Tibial nerve (tissue), 4 donors: ENCODE measurements at places on chromosomes 4 and X. TPM values are rescaled to one million over a fixed set of nuclear protein-coding genes. Genes with fewer than 3 reads are reported as not detected.

DNA sequence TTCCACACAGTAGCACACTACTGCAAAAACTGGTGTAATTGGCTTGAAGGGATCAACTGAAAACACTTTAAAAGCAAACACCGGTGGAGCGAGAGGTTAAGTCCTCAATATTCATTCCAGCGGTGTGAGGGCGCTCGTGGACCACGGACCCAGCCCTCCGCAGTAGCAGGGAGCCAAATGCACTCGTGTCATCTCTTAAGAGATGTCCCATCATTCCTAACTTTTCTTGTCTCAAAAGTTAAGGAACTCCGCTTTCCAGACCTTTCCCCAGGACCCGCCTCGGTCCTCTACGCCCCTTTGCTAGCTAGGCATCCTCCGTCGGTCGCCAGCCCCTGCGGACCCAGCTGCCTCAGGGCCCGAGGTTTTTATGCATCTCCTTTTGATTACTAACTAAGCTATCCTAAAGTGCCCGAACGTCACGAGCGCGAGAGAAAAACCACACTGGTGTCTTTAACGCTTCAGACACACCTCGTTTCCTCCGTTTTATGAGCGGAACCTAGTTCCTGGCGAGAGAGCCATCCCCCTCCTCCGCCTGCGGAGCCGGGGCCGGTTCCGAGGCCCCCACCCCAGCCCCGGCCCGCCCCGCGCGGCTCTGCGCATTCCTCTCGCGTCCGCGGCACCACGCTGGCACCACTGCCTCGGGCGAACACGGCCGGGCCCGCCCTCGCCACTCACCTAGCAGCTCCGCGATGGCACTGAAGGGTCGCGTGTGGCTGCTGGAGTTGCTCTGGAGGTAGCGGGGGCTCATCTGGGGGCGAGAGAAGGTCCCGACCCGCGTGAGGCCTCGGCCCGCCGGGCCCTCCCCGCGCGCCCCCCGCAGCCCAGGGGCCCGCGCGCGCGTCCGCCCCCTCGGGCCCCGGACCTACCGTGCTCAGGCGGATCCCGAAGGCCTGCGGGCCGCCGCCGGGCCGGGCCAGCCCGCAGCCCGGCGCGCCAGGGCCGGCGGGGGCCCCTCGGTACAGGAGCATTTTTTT is 723 bp downstream of the MORC4 start:
- H3K4me1 ChIP-seq, result no peaks in the 10 kb centered on the region
- no peaks in the 10 kb centered on the region for H3K27me3 ChIP-seq
- peak overlapping the region; percentile 88 for H3K27ac ChIP-seq

CAPN6 gene
- total RNA-seq, result 1.3 TPM

WWC2 gene
- total RNA-seq, result 60.9 TPM

DNA sequence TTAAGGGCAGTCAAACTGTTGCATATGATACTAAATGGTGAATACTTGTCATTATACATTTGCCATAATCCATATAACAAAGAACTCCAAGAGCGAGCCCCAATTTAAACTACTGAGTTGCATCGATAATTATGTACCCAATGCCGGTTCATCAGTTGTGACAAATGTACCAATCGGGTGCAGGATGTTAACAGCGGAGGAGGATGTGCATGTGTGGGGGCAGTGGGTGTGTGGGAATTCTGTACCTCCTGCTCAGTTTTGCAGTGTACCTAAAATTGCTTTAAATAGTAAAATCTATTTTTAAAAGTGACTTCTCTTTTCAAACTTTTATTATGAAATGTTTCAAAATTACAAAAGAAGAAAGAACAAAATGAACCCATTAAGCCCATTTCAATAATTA is 20.8 kb upstream of the CDS1 start:
- no peak for DNase-seq
- H3K4me3 ChIP-seq, result no peak overlapping the region

DCX gene
- 0.22 TPM for total RNA-seq

- H3K27ac ChIP-seq, result no peak overlapping the region
- no peaks in the 10 kb centered on the region for H3K36me3 ChIP-seq
- no peak overlapping the region for H3K4me3 ChIP-seq
- H3K27me3 ChIP-seq, result no peaks in the 10 kb centered on the region
- DNase-seq, result no peak
These were observed 10.4 kb downstream of the HAUS7 start for GRCh38 chrX:153459986-153460385.

GRCh38 chr4:88518911-88519310 is 4.7 kb downstream of the PYURF start:
- H3K4me1 ChIP-seq, result no peaks in the 10 kb centered on the region
- H3K36me3 ChIP-seq, result peaks cover 3% of the 10 kb centered on the region
- no peak for DNase-seq
- no peak overlapping the region for H3K27ac ChIP-seq
- H3K4me3 ChIP-seq, result no peak overlapping the region

GRCh38 chr4:26298198-26298947 is 22.4 kb upstream of the RBPJ start:
- H3K27me3 ChIP-seq, result no peaks in the 10 kb centered on the region
- no peak overlapping the region for H3K27ac ChIP-seq
- peaks cover 6% of the 10 kb centered on the region for H3K4me1 ChIP-seq

CABS1 gene
- total RNA-seq, result not detected

DNA sequence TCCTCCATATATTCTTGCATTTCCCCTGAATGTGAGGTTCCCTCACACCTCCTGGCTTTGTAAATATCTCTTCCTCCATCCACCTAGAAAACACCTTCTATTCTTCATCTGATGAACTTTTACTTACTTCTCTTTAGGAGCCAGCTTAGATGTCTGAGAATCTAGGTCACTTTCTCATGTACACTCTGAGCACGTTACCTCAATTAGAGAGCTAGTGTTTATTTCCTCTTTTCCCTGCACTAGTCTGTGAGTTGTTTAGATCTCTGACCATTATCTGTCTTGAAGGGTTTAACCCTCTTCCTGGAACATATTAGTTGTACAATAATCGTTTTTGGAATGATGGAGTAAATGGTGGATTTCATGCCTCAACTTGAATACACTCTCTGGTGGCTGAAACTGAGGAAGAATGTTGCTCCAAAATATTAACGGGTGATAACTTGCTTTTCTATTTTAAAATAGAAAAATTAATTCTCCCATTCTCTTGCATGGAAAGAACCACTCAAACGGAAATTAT is 8.5 kb upstream of the NEIL3 start:
- no peak for DNase-seq
- no peak overlapping the region for H3K27ac ChIP-seq
- no peaks in the 10 kb centered on the region for H3K27me3 ChIP-seq

DNA sequence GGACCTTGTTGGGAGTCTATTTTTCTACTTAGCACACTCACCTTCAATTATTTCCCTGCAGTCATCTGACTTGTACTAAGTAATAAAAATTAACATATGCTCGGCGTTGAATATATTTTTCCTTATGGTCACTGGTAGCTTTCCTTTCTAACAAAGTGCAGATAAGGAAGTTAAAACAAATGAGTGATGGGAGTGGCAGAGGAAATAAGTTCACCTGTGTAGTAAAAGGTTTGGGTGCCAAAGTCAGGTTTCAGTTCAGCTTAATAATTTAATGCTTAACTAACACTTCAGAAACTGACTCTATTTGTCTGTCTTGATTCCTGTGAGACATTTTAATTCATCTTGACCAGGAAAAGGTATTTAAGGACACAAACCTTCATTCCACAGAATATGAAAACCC is 184.4 kb downstream of the PCDH7 start:
- H3K27me3 ChIP-seq, result no peaks in the 10 kb centered on the region
- no peaks in the 10 kb centered on the region for H3K36me3 ChIP-seq
- no peaks in the 10 kb centered on the region for H3K4me1 ChIP-seq
- no peak for DNase-seq

DNA sequence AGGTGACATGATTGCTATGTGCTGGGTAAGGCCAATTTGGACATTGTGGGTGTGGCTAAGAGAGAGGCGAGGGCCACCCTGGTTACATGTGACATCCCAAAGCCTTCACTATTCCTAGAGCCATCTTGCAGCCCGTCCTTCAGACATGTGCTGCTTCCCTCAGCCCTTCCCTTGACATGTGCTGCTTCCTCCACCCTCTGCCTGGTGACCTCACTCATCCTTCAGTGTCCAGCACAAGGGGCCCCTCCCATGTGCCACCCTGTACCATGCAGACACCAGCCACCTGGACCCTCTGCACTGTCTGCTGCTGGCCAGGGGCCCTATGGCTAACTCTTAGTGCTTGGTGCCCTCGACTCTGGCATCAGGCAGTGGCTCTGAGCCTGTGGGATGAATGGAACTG is 27.4 kb downstream of the ADRA2C start:
- DNase-seq, result no peak
- H3K36me3 ChIP-seq, result no peaks in the 10 kb centered on the region
- no peak overlapping the region for H3K4me3 ChIP-seq

DNA sequence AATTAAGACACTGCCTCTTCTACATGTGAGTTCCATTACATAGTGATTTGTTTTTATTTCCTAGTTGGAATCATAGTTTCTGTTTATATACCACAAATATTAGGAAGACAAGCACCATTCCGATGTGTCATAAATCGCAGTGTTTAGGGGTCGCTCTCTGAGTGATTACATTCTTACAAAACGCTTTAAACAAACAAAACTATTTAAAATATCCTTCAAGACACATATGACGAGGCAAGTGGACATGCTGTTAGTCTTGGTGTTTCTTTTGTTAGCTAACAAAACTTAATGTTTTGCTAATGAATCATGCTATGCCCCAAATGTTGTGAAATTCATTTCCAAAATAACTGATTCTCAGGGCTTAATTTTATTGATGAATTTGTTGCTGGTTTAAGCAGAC is 1219.3 kb upstream of the PRKX start:
- no peaks in the 10 kb centered on the region for H3K27me3 ChIP-seq
- no peak overlapping the region for H3K4me3 ChIP-seq
- H3K4me1 ChIP-seq, result no peaks in the 10 kb centered on the region
- no peak for DNase-seq

DNA sequence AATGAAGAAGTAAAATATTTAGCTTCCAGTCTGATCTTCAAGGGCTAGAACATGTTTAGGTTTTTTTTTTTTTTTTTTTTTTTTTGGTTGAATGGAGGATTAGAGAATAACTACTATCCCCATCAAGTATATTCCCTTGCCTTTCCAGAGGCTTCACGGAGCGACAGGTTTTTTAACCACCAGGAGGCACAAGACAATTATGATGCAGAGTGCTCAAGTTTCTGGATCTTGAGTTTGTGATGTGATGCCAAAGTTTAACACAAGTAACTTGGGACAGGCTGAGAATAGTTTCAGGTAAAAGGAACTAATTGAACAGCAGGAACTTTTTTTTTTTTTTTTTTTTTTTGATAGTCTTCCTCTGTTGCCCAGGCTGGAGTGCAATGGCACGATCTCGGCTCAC is 30.3 kb downstream of the CCNI start:
- H3K27me3 ChIP-seq, result no peaks in the 10 kb centered on the region
- H3K27ac ChIP-seq, result no peak overlapping the region
- no peak for DNase-seq
- H3K4me3 ChIP-seq, result no peak overlapping the region
- H3K36me3 ChIP-seq, result peaks cover 35% of the 10 kb centered on the region

- no peak overlapping the region for H3K4me3 ChIP-seq
- H3K27ac ChIP-seq, result no peak overlapping the region
- no peaks in the 10 kb centered on the region for H3K4me1 ChIP-seq
- H3K27me3 ChIP-seq, result no peaks in the 10 kb centered on the region
- DNase-seq, result no peak
These were observed 333.3 kb downstream of the PDGFC start for GRCh38 chr4:156638334-156638733.

DNA sequence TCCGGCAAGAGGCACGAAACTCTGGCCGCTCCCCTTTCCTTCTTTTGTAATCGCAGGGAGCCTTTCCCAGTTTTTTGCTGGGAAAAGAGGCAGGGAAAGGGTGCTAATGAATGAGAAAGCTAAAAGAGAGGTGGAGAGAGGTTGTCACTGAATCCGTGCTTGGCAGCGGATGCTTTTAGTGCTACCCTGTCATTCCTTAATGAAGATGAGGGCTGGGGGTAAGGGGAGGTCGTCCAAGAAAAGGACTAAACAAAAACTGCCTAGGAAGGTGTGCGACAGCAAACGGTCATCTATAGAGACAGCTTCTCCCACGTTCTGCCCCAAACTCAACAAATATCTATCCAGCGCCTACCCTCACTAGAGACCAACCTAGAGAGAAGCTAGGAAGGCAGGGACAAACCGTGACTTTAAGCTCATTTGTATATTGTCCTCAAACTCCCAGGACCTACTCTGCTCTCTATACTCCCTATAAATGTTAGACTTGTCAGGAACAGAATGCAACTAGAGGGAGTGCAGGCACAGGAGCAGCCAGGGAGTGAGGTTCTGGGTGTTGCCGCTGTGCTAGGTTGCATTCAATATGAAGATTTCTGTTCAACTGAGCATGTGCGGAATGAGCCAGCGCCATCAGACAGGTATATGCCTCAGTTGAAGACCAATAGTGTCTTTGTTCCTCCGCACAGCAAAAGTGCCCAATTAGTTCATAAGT is 777 bp upstream of the CASK start:
- peak overlapping the region; percentile 52 for H3K4me3 ChIP-seq
- peak overlapping the region; percentile 89 for H3K27ac ChIP-seq
- H3K4me1 ChIP-seq, result peaks cover 13% of the 10 kb centered on the region
- H3K27me3 ChIP-seq, result peaks cover 5% of the 10 kb centered on the region
- DNase-seq, result no peak

VSIG4 gene
- total RNA-seq, result 105 TPM

DNA sequence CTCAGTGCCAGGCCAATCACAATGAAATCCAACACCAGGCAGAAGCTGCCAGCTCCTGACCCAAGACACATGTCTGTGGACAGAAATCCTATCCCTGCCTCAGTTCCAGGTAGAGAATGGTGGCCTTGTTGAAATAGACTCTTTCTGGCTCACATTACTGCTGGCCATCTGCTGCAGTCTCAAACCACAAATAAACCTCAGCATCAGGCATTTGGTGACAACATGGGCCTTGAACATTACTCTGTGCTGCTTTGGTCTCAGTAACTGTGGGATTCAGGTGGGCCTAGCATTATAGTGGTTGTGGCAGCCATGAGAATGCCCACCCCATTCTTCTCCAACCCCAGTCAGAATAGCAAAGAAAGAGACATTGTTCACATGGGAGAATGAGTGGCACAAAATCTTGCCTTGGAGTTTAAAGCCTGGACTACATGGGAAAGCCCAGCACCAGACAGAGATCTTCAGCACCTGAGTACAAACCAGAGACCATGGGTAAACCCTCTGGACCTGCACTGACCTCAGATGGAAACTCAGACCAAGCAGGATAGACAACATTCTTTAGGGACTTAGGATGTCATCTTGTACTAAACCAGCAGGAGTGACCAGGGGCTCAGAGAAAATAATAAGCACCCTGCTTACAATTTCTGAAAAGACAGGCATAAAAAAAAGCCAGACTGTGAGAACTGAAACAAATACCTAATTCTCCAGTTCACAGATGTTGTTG is 50.4 kb upstream of the TRAM1L1 start:
- H3K36me3 ChIP-seq, result no peaks in the 10 kb centered on the region
- no peak overlapping the region for H3K27ac ChIP-seq
- no peak for DNase-seq
- H3K4me1 ChIP-seq, result peaks cover 4% of the 10 kb centered on the region
- no peak overlapping the region for H3K4me3 ChIP-seq

FAM184B gene
- total RNA-seq, result not detected

NKRF gene
- 4.4 TPM for total RNA-seq

SHROOM4 gene
- total RNA-seq, result 4.6 TPM

TIMM8A gene
- 4.3 TPM for total RNA-seq
